ENCODE measurements at places on chromosomes 4 and X.

DNA sequence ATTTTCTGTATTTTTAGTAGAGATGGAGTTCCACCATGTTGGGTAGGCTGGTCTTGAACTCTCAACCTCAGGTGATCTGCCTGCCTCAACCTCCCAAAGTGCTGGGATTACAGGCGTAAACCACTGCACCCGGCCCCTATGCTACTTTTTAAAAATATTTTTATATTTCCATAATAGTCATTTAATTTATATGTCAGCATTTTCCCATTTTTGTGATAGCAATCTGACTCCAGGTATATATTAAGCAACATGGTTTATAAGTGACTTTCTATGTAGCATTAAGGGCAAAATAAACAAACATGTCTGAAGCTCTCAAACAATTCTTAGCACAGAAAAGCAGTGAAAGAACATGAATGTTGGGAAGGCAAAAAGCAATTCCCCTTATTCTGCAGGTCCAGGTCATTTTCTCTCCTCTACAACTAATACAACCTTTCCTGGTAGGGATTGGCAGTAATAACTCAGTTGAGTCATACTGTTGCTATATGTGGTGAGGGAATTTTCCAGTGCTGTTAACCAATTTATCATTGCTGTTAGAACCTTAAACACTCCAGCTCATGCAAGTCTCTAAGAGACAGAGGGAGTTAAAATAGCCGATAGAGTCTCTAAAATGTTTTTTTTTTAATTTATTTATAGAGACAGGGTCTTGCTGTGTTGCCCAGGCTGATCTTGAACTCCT is 24.0 kb downstream of the SMIM14 start:
- no peak for DNase-seq

GRCh38 chrX:98065151-98065550 is 1181.4 kb downstream of the RPA4 start:
- DNase-seq = no peak

GRCh38 chr4:1716065-1716945 is 4.2 kb upstream of the SLBP start:
- no peak for DNase-seq

DNA sequence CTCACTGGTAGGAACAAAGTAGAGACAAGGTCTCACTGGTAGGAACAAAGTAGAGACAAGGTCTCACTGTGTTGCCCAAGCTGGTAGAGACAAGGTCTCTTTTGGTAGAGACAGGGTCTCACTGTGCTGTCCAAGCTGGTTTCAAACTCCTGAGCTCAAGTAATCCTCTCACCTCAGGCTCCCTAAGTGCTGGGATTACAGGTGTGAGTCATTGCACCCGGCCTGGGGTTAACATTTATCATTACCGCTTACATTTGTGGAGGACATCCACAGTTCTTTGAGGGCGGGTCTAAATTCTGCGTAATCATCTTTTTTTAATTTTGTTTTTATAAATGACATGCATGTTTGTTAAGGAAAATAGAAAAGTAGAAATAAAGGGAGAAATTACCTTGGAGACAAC is 12.0 kb downstream of the RAB33B start:
- DNase-seq = no peak

All from GM18507 (cell line).